NCI-H774 (cell line): ENCODE measurements at places on chromosomes 6 and 20.

DNA sequence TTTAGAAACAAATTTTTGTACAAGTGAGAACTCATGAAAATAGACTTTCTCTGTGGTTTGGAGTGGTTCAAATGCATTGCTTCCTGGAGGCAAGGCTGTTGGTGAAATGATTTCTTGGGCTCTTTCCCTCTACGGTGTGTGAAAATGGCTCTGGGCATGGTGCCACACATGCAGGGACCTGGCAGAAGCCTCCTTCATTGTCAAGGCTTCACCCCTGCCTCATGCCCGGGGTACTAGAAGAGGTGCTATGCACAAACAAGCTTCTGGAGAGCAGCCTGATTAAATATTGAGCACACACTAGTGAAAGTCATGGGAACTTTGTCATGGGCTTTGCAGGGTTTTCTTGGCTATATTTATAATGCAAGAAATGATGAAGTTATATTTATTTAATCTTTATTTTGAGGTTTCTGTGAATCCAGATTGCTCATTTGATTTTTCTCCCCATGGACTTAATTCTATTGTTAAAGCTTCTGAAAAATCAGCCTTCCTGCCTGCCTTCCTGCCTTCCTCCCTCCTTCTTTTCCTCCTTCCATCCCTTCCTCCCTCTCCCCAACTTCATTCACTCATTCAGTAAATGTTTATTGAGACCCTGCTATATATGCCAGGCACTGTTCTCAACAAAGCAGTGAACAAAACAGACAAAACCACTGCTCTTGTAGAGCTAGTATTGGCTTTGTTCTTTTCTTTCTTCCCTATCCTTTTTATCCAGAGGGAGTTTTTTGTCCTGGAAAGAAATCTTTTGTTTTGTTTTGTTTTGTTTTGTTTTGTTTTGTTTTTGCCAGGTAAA, 21.0 kb downstream of the C6orf89 start:
- DNase-seq, result peak; percentile 57

DNA sequence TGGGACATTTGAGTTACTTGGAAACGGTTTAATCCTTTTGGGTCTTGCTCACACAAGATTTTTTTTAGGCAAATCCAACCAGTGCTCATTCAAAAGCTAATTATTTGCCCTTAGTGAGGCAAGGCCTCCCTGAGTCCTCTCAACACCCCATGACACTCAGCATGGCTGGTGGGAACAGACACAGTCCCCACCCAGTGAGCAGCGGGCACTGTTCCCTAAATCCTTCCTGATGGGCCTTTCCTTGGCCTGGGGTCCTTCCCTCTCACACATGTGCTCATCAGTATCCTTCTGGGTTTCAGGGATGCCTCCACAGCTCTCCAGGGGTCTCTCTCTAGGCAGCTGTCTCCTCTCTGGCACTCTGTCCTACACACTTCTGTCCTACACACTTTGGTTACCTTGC, 28.0 kb downstream of the PLAGL2 start:
- no peak for DNase-seq

GRCh38 chr6:46756469-46757213, 9.9 kb downstream of the ANKRD66 start:
- DNase-seq, result no peak

- no peak for DNase-seq
Observed at GRCh38 chr6:12963567-12963966, 247.0 kb downstream of the PHACTR1 start.

DNA sequence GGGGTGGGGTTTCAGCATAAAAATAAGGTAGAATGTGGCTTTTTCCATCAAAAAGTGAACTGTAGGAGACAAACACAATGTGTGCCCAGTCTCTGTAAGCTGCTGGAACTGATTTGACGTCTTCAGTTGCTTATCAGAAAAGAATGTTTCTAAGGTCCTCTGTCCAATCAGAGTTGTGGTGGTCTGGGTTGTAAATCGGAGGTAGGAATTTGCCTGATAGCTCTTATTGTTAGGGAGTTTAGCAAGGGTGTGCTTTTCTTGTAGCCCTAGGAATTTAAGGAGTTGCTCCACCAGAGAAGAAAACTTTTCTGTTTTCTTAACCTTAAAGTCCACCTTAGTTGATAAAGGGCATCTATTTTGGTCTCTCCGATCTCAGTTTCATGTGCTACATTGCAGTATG, 10.4 kb upstream of the SSTR4 start:
- no peak for DNase-seq

DNA sequence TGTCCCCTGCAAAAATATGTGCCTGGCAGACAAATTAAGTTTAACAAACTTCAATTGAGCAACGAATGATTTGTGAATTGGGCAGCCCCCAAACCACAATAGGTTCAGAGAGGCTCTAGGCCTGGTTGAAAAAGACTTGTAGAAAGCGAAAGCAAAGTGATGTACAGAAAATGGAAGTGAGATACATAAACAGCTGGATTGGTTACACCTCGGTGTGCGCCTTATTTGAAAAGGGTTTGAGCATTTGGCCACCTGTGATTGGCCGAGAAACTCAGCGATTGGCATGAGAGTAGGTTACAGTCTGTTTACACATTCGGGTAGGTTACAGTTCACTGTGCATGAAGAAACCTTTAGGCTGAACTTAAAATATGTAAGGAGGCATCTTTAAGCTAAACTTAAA, 136.9 kb downstream of the CD83 start:
- no peak for DNase-seq

- no peak for DNase-seq
Observed at GRCh38 chr20:24438331-24438730, 31.1 kb upstream of the SYNDIG1 start.

GRCh38 chr6:38552121-38552520, 87.6 kb downstream of the BTBD9 start:
- DNase-seq, result no peak

DNA sequence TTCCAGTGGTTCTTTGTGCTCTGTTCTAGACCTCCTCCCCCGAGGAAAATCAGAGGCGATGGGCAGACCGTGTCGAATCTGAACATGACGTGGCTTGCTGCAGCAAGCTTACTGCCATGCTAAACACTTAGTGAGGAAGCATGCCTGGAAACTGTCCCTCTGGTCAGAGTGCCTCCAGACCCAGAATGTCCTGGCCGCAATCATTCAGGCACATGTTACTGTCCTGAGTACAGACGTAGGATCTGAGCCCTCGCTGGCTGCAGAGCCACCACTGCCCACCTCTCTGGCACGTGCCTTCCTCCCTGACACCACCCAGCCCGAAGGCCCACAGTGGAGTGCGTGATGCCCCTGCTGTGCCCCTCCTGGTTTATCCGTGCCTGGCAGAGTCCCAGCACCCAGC, 163.6 kb downstream of the SYNDIG1 start:
- no peak for DNase-seq

DNA sequence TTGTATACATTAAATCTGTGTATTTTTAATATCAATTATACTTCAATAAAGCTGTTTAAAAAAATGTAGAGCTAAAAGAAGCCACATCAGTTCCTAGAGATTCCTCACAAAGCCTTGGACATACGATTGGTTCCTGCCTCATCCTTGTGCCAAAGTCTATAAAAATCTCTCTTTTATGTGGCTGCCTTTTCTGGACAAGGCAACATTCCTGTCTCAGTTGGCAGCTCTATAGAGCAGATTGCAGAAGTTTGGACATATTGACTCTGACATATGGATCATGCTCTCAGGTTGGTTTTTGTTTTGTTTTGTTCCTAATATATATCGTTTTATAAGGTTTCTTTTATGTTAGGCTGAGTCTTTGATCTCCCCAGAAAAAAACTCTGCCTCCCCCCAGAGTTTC, 148.9 kb downstream of the MAFB start:
- DNase-seq, result no peak

DNA sequence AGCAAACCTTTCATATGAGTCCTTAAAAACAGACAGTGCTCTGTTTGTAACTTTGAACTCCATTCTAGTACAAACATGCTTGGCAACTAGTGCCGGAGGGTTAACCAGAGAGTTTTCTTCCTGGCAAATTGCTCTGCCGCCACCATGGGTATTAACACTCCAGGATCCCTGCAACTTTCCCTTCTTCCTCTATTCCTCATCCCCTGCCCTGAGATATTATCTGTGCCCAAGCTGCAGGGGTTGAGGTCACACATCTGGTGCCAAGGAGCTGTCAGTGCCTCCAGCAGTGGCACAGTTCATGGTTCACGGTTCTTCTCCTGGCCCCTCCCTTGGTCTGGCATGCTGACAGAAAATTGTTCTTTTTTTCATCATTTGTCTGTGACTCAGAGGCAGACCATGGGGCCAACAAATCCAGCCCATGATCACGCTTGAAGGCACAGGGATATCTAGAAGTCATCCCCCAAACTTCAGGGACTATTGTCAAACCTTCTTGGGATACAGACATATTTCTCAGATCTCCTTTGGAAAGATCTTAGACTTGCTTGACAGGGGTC, 77.5 kb downstream of the ATXN1 start:
- no peak for DNase-seq

GRCh38 chr6:83574783-83575182, 62.4 kb downstream of the PRSS35 start:
- no peak for DNase-seq

DNA sequence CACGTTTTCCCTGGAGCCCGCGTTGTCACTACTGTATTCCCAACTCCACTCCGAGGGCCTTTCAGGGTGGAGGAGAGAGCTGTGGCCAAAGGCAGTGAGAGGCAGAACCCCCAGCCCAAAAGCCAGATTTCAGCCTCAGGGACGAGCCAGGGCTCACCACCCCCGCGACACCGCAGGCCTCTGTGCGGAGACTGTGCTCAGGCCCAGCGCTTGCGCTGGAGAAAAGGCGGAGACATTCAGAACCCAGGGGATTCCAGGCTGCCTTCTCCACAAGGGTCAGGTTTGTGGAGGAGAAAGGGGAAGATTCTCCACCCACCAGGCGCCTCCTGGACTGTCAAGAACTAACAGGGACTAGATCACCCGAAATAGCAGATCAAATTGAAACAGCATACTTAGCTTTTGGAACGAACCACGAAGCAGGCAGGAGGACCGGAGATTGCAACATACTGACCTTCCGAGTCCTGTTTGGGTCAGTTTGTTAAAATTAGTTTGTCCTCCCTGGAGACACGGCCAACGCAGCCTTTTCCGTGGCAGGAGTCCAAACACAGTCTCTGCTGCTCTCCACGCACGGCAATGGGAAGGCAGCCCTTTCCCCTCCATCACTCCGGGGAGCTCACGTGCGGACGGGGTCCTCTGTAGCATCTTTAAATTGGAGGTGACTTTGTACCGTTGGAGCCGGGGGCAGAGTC, 14.4 kb downstream of the DLL1 start:
- no peak for DNase-seq

DNA sequence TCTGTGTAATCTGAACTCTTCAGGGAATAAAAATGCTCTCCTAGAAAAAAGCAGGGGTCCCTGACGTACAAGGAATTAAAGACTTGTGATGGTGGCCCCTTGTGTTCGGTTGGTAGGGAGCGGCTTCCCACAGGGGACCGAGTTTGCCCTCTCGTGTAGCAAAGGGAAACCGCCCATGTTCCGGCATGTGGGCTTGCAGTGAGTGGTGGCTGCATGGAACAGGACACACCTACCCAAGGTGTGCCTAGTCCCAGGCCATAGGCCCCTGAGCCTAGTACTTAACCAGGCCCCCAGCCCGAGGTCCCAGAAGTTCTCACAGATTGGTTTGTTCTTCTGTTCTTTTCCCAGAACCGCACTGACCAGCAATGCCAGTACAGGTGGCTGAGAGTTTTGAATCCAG, 15.5 kb downstream of the MYBL2 start:
- DNase-seq, result no peak

DNA sequence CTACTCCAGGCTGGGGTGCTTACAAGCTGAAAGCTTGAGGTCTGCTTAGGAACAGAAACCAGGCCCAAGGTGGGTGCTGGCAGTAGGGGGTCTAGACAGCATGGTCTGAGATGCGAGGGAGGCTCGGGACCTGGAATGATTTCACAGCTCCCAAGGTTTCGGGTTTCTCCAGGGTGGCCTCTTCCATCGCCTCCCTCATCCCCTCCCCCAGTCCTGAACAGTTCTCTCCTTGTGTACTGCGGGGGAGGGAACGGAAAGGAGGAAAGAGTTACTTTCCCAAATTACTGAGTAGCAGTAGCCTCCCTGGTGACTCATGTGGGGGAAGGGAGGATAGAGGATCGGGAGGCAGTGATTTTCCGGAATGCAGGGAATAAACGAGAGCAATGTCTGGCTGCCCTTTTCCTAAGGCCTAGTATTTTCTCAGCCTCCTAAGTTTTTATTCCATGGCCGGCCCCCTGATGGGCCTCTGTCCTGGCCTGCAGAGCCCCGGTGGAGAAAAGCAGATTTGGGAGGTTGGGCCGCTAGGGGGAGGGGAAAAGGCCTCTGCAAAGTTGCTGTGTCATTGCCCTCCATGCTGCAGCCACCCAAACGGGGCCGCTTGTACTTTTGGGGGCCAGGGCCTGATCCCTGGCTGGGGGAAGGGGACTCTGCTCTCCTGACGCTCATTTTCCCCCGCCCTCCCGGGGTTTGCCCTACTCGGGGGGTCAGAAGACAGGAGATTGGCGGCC, 1.5 kb downstream of the BRD2 start:
- DNase-seq, result peak; percentile 30

- no peak for DNase-seq
Observed at GRCh38 chr6:15966000-15966520, 162.8 kb upstream of the MYLIP start.

DNA sequence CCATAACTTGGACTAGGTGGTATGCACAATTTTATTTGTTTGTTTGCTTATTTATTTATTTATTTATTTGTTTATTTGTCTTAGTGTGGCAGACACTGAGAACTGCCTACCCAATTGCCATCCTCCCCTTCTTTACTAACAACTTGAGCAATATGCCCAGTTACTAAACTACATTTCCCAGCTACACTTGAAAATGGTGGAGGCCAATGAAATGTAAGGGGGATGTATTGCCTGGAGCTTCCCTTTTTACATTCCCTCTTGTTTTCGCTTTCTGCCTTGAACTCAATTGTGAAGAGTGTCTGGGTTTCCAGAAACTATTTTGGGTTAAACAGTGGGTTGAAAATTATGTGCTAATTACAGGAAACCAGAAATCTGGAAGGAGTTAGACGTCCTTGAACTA, 152.7 kb upstream of the FKBP1C start:
- DNase-seq, result no peak

DNA sequence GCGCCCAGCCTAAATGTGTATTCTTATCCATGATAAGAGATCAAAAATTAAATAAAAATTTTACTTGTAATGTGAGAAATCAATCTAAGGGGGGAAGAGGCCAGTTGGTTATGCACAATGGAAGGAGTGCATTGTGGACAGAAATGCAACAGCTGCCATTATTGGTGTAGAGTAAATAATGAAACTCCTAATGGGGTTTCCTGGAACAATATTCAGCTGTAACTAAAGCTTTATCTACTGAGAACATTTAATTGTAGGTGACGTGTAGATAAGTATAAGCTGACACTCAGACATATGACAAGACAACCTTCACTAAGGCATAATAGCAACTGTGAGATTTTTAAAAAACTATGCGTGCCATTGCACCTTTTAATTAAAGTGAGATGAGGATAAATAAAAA, 71.4 kb downstream of the CEP57L1 start:
- DNase-seq, result peak; percentile 92

DNA sequence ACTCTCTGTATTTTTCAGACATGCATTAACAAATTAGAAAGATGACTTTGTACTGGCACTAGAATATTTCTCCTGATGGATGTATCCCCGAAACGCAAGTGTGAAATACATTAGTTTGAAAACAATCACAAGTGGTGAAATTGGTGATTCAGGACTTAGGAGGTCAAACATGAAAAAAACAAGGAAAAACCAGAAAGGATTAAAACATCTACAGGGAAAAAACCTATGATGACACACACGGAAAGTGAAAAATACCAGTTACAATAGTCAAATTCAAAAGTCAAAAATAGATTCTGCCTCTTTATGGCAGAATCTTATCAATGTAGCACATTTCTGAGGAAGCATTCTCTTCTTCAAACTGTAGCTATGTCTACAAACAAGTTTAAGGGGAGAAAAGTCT, 129.0 kb upstream of the SGK1 start:
- no peak for DNase-seq
